Fibroblast of skin of right quadriceps (primary cell): ENCODE measurements at places on chromosomes 3 and 15.

DNA sequence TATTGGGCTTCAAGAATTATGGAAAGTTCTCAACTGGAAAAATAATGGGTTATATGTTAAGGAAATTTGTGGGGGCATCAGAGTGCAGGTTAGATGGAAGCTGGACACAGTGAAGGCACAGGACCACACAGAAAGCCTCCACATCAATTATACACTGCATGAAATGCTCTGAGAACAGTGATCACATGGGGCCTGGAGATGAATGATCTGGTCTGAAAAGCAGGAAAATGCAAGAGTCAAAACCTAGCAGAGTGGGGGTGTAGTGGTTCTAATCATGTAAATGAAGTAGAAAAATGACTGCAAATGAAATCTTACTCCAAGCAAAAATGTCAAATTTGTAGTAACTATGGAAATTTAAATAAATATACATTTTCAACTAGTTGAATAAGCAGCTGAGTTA lies 123.6 kb downstream of the TUSC7 start:
- no peak for DNase-seq

DNA sequence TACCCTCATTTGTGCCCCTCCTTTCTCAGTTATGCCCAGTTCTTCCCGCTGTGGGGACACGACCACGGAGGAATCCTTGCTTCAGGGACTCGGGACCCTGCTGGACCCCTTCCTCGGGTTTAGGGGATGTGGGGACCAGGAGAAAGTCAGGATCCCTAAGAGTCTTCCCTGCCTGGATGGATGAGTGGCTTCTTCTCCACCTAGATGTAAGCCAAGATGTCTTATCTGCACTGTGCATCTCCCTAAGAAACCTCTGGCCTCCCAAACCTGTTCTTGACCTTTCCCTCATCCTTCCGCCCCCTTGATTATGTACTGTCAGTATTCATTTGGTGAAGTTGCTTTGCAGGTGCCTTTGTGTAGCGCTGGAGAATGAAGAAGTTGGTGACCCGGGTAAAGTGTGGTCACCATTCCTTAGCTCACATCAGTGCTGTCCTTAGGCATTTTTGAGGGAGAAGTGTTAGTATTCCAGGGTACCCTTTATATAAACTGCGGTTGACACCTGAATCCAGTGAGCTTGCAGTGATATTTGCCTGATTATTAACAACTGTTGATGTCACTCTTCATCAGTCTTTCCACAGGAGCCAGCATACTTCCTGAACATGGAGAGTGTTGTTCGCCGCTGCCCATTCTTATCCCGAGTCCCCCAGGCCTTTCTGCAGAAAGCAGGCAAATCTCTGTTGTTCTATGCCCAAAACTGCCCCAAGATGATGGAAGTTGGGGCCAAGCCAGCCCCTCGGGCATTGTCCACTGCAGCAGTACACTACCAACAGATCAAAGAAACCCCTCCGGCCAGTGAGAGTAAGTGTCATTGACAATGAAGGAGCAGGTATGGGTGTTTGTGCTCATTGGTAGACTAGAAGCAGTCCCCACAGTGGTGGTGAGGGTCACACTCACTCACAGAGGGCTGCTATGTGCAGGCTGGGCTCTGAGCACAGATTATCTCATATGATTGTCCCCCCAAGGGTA lies 966 bp downstream of the ALAS1 start:
- DNase-seq = no peak

DNA sequence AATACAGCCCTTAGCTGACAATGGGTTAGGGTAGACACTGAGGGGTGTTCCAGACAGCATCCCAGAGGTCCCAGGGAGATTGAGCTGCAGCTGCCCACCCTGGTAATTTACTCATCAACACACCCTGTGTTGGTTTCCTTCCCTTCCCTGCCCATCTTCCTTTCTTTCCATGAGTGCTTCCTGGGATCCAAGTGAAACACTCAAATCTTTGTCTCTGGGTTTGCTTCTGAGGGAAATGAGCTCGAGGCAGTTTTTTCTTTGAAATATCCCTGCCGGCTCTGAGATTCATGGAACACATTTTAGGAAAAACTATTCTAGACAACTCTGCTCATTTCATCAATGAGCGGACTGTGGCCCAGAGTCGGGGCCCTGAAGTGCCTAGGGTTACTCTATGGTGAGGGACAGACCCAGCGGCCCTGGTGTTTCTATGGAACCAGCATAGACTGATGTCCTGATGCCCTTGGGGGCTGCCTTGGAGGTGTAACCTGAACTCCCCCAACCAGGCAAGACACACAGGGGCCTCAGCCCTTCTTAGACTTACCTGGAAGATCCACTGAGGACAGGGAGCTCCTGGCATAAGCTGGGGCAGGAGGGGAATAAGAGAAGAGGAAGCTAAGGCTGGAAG lies 14.9 kb upstream of the CSRNP1 start:
- no peak for DNase-seq

DNA sequence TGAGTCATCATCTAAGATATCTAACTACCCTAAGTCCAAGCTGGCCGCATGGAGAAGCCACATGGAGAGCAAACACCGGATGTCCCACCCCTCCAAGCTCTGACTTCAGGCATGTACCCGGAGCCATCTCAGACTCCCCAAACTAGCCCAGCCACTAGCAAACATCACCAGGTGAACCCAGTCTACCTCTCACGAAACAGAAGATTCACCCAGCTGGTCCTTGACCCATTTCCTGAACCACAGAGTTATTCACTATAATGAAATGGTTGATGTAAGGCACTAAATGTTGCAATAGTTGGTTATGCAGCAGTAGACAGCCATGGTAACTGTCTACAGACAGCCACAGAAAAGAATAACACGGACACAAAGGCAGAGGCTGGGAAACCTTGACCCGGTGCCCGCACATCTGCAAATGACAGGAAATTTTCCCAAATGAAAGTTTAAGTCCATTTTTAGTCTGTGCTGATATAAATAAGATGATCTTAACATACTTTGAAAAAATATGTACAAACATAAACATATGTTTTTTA lies 265.5 kb upstream of the ATP10A start:
- DNase-seq = no peak

GRCh38 chr3:42511201-42511600 lies 8.8 kb downstream of the VIPR1 start:
- no peak for DNase-seq

DNA sequence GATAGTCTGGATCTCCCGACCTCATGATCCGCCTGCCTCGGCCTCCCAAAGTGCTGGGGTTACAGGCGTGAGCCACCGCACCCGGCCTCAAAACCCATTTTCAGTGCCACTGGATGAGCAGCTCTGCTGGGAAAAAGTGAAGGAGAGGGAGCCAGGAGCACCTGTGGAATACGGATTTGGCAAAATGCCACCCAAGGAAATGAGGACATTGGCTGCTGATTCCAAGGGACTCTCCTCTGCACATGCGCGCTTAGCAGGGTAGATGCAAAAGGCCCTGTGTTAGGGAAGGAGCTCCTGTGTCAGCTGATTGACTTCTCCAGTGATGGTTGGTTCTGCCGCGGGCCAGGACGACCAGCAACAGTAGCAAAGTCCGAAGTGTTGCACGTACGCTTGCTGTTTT lies 43.4 kb upstream of the IGF1R start:
- DNase-seq = no peak

- peak; percentile 78 for DNase-seq
Measured at GRCh38 chr3:185724761-185725160, 100.1 kb downstream of the IGF2BP2 start.

- no peak for DNase-seq
Measured at GRCh38 chr15:67006083-67007065, 59.0 kb upstream of the SMAD3 start.

GRCh38 chr15:43434446-43434845 lies 58.5 kb downstream of the TP53BP1 start:
- DNase-seq = no peak

DNA sequence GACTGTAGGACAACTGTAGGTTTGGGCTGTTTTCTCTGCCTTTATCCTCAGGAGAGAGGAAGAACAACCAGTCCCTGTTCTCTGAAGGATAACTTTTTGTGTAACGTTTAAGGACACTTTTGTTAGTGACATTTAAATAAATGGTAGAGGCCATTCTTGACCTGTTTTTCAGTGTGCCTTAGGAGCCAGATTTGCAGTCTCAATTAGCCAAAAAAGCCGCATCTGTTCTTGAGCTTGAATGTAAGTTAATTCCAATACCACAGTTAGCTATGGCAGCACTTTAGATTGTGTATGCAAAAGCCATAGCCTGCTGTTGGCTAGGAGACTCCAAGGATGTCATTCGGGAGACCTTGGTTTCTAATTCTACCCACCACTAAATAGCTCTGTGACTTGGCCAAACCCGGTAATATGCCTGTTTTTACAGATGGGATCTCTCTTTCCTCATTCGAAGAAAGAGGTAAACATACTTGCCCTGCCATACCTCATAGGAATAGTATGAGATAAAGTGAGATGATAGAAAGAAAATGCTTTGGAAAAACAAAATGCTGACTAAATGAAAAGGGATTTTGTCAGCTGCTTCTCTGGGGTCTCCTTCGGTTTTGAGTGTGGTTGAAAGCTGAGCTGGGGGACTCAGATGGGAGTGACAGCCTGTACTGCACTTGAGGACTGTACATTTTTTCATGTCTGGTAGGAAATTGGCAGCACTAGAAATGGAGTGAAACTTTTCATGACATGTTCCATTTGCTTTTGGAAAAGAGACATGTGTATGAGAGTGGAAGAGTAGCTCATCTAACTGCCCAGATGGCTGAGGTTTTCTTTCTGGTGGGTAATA lies 57.3 kb upstream of the ROPN1 start:
- no peak for DNase-seq

GRCh38 chr15:66702787-66703539 lies 927 bp downstream of the SMAD6 start:
- no peak for DNase-seq

DNA sequence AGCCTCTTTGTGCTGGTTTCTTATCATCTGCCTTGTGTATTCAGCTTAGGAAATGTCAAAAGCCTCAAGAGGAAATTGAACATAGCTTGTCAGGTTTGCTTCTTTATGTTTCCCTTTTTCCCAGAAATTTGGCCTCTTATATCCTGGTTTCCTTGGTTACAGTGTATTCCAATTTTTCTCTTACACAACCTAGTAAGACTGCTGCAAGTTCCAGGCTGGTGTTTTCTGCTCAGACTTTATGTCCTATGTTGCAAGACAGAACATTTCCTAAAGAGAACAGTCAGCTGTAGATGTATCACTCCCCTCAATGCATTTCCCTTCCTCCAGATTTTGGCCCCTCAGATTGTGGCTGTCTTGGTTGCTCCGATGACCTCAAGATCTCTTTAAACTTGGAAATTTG lies 102.5 kb downstream of the SH3GL3 start:
- no peak for DNase-seq

DNA sequence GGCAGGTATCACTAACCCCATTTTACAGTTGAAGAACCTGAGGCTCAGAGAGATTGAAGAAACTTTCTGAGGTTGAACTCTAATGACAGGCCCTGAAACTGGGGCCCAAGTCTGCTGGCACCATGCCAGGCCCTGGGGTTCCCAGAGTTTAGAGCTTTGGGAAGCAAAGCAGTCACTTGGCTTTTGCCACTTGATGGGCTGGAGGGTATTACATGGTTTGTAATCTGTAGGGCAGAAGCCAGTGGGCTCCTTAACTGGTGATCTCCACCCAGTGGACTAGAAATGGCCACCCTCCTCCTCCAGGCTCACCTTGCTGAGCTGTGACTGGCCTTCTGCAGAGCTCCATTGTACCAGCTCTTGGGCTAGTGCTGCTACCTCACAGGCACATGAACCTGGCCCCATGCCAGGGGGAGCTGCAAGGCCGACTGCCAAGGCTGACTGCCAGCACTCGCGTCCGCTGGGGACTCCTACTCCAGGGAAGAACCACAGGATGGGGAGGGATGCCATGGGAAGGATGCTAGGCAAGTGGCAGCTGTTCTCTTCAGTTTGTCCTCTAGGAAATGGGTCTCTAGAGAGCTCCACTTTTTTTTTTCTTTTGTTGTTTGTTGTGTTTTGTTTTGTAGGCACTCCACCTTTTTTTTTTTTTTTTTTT lies 104.8 kb downstream of the ETFA start:
- DNase-seq = peak; percentile 29

DNA sequence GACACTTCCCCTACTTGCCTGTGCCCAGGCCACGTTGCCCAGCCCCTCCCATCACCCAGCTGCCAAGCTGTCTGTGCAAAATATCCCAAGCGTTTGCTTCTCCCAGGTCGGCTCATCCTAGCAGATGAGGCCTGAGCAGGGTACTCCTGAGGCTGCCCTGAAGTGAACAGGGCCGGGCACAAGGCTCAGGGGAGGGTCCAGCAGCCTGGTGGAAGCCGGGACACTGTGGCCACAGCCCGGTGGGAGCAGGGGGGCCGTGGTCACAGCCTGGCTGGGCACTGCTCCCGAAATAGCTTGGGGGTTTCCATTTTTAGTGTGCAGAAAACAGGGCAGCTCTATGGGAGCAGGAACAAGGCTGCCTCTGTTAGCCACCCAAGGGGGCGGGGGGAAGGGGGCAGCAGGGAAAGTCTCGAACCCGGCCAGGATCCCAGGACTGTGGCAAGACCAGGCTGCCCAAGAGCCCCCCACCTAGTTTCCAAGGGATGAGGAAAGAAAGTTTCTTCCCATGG lies 3.4 kb downstream of the PLXNB1 start:
- DNase-seq = no peak

- peak; percentile 61 for DNase-seq
Measured at GRCh38 chr3:59575113-59576001, 525.5 kb upstream of the CFAP20DC start.

DNA sequence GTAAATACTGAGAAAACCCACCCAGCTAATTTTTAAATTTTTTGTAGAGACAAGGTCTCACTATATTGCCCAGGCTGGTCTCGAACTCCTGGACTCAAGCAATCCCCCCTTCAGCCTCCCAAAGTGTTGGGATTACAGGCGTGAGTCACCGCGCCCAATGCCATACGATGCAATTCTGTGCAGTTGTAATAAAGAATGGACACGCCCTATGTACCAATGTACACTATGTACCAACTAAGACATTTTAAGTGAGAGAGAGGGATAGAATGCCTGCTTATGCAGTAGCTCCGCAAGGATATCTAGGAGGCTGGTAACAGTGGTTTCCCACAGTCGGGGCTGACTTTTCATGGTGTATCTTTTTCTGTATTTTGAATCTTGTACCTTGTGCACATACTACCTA lies 14.6 kb downstream of the ZNF710 start:
- no peak for DNase-seq

DNA sequence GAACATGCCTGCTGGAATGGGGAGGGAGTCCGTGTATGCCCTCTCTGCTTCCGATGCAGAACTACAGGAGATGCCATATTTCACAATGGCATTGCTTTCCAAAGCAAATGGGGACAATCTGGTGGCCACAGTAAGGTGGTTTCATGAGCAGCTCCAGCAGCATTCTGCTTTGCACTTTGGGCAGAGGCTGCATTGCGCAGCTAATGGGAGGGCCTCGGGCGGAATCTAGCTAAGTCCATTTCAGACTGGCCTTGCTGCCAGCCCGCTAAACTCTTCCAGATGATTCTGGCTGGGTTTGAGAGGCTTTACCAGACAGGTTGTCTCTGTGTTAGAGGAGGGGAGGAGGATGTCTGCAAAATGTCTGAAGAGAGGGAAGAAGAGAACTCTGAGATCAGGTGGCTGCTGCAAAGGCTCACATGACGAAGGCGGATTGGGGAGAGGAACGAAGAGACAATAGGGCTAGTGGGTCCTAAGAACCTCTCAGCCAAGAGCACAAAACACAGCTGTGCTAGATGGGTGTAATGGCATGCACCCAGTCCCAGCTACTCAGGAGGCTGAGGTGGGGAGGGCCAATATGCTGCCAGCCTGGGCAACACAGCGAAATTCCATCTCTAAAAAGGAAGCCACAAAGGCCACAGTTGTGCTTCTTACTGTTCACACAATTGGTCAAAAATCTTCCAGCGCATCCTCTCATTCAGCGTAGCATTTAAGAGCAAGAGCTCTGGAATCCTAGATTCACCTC lies 63.7 kb downstream of the BDH1 start:
- DNase-seq = no peak
